Natural killer cell (primary cell): ENCODE measurements at places on chromosomes 12 and 14. TPM values are rescaled to one million over a fixed set of nuclear protein-coding genes. Genes with fewer than 3 reads are reported as not detected.

TMEM117 gene
- total RNA-seq = 7.9 TPM

KLRK1 gene
- total RNA-seq = 515 TPM

MMP19 gene
- 0.45 TPM for total RNA-seq

CLEC1B gene
- total RNA-seq = 1.0 TPM

PMCH gene
- total RNA-seq = not detected

SMIM41 gene
- total RNA-seq = not detected

BDKRB2 gene
- total RNA-seq = not detected

ANKS1B gene
- not detected for total RNA-seq

PTHLH gene
- not detected for total RNA-seq

TAS2R42 gene
- total RNA-seq = not detected

SRGAP1 gene
- total RNA-seq = 0.10 TPM

AKAP6 gene
- total RNA-seq = 1.3 TPM

CKAP4 gene
- total RNA-seq = 19.4 TPM

FSCB gene
- not detected for total RNA-seq

CHD8 gene
- 167 TPM for total RNA-seq

NR1H4 gene
- not detected for total RNA-seq

CMA1 gene
- total RNA-seq = not detected

GRCh38 chr12:81797100-81797499, 38.0 kb upstream of the PPFIA2 start:
- DNase-seq = peak; percentile 20

DNA sequence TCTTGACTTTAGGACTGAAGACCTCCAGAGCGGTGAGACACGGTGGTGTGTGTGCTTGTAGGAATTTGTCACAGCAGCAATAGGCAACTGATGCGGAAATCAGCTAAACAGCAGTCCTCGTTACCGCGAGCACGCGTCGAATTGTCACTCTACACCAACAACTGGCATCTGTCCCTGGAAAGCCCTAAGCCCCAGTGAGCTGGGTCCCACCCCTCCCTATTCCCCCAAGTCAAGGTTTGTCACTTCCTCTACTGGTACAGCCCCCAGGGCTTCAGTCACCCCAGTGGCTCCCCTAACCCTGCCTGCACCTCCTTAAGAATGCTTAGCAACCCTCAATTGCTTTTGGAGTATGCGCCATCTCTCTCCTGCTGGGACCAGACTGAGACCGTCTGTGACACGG, 173.6 kb downstream of the PIWIL1 start:
- DNase-seq = no peak

DNA sequence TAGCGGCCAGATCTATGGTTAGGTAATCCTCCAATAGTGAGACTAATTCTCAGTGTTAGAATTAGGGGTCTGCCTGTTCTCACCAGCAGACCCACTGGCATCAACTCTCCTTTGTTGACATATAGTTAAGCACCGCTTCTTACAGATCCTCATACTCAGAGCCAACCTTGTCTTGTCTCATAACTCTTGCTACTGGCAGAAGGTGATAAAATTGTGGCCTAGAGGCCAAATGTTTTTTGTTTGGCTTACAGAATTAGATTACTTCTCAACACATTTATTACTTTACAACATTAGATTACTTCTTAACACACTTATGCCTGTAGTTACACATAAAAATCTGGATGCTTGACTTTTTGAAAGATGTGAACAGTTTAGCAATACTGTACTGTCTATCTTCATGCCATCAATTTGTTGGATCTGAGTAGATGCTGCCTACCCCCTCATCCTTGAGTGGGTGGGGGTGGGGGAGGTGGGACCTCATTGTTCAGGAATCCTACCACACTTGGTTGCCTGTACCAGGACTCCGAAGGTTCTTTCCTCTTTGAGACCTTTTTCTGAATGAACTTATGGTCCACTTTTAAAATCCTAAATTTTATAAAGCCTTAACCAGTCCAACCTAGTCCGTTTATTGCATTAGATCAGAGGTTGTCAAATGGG, 7.0 kb downstream of the MTHFD1 start:
- DNase-seq = no peak

DNA sequence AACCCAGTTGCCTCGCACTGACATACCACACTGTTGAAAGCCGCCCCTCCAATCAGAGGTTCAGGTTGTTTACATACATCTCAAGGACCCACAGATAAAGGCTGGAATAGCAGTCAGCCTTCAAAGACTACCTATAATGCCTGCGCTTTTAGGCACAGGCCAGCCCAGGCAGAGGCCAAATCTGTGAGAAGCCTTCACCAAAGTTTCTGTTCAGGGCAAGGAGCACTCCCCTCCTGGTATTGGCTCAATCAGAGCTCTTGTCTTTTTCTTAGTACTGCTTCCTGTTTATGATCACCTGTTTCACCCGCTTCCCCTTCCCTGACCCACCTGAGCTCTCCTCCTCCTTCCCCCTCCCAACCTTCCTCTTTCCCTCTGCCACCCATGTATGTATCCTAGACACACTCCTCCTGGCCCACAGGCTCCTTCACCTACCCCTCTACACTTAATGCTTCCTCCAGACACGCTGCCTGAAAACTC, 34.8 kb downstream of the DUSP16 start:
- DNase-seq = no peak

DNA sequence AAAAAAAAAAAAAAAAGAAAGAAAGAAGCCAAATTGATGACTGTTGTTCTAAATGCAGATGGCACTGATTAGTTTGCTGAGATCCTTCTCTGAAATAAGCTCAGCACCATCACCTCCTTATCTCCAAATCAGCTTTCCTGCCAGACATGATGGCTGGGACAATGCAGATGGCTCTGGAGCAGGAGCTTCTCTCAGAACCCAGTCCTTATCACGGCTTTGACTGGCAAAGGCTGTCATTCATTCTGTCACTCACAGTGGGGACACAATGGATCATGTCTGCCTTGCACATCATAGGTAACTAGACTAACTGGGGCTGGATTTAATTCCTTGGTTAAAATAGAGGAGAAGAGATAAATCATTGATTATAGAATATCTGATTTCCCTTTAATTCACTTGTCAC, 146.3 kb downstream of the PDZRN4 start:
- no peak for DNase-seq

DNA sequence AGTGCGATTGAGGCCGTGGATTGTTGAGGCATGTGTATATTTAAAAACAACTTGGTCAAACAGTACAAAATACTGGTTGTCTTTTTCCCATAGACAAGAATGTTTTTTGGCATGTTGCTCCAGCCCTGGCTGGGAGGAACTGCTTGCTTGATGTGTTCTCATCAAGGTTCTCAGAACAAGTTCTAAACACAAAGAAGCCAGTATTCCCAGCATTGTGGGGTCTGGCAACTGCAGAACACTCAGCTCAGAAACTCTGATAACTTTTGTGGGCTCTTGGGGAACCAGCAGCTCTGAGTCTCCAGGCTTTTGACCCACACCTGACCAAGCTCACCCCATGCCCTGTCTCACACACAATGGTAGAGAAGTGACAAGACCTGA, 27.1 kb upstream of the DICER1 start:
- DNase-seq = no peak

DNA sequence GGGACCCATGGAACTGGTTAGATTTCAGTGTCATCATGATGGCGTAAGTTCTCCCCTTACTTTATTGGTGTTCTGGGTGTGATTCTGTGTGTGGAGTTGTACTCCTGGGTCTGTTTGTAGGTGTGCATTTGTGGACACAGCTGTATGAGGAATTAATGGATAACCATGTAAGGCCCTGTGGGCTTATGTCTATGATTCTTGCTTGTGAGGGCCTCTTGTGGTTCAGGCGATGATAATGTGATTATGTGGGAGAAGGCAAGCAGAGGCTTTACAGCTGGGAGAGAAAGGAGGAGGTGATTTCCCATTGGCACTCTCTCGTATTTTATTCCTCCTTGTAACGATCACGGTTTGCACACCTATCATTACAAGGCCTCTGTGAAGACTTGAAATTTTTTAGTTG, 96.1 kb downstream of the SCN8A start:
- no peak for DNase-seq

- DNase-seq = no peak
Measured at GRCh38 chr12:74725154-74725553, 187.5 kb downstream of the ATXN7L3B start.

DNA sequence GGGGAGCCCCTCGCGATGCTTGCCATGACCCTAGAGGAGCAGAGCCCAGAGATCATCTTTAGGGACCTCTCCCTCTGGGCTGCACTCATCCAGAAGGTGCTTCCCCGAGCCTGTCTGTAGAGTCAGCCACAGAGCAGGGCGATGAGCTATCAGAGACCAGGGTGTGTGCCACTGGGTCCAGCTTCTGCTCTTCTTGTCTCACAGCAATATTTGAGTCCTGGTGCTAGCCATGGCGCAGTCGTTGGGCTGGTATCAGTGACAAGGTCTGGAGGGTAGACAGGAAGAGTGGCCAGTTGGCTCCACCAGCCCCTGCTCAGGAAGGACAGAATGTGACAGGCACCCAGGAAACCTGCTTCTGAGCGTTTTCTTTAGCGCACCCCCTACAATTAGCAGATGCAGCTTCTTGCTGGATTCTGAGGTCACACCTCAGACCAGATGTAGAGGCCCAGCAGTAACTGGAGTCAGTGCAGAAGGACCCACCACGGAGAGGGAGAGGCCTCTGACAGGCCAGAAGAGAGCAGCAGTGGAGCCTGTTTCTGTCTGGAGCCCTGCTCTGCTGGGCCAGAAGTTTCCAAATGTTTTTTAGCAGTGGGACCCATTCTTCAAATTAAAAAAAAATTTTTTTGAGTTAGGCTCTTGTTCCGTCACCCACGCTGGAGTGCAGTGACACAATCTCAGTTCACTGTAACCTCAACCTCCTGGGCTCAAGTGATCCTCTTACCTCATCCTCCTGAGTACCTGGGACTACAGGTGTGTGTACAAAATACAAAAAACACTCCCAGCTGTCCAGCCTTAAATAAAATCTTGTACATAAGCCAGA, 23.7 kb downstream of the ANKRD9 start:
- DNase-seq = no peak

DNA sequence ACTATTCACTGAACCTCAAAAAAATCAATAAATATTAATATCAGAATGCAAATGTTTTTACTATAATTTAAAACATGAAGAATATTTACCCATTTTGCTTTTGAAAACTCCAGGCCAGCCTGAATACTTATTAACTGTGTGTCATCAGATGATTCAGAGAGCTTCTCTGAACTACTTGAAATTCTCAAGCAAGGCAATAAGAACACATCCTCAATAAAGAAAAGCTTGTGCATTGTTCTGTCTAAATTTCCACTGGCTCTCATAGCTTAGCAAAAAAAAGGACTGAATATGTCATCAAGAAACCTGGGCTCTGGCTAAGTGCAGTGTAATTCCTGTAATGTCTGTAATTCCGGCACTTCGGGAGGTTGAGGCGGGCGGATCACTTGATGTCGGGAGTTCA, 194.1 kb downstream of the BTG1 start:
- no peak for DNase-seq

DNA sequence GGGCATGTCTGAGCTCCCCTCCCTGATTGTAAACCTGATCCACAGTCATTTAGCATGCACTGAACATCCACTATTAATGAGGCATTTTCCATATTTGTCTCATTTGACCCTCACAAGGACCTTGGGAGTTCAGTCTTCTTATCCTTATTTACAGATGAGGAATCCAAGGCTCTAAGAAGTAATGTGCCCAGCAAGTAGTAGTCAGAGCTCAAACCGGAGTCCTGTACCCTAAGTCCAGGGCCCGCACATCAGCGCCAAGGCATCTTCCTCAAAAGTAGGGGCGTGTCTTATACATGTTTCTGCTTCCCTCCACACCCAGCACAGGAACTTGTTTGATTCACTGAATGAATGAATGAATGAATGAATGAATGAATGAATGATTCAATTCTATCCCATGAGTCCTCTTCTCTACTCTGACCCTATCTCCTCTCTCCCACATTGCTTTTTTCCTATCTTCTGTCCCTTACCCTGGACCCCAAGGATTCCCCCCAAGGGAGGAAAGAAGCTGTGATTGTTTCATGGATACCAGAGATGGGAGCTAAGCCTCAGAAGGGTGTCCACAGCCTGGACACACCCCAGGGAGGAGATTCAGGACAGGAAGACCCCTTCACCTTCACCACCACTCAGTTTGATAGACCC, 21.8 kb upstream of the KRT8 start:
- no peak for DNase-seq

- no peak for DNase-seq
Measured at GRCh38 chr14:89549381-89550125, 132.5 kb upstream of the FOXN3 start.

DNA sequence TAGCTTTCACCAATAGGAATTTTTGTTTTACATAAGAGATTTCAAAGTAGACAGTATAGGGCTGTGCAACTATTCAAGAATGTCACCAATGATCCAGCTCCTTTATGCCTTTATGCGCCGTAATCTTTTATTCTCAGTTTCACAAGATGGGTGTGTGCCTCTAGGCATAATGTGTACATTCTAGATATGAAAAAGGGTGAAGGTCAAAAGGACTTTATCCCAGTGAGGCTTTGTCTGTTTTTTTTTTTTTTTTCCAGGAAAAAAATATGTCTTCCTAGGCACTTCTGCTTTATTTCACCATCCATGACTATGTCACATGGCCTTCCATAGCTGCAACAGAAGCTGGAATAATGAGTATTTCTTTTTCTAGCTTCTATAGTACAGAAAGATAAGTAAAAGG, 142.3 kb upstream of the IGF1 start:
- no peak for DNase-seq

GRCh38 chr14:100815478-100816285, 10.2 kb upstream of the MEG3 start:
- DNase-seq = no peak

GRCh38 chr14:65369560-65369959, 43.0 kb upstream of the FUT8 start:
- DNase-seq = no peak

DNA sequence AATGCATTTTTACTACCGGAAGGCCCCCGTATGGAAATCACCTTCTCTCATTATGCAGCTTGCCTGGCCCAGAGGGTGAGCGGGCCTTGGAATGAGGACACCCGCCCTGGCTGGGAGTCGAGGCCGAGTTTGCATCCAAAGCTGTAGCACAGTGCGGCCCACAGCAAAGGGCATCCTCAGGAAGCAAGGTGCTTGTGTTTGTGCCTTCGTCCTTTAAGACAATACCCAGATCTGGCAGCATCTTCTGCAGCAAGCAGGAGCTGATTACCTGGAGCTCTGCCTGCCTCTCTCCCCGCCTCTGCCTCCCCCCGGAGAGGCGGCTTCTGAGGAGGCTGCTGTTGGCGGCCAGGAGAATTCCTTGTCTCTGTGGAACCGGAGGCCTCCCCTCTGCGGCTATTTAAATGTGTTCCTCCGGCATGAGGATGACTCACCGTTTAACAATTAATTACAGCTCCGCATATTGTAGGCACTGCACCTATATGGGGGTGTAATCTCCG, 145.3 kb downstream of the CACNA1C start:
- DNase-seq = no peak

- DNase-seq = no peak
Measured at GRCh38 chr14:34684578-34684977, 29.8 kb downstream of the CFL2 start.

- no peak for DNase-seq
Measured at GRCh38 chr14:75429562-75429961, 1.7 kb downstream of the JDP2 start.

GRCh38 chr12:97862072-97862471, 399.5 kb downstream of the RMST start:
- no peak for DNase-seq

GRCh38 chr14:23297611-23298277, 4.9 kb downstream of the PPP1R3E start:
- DNase-seq = no peak

GRCh38 chr12:121798787-121799155, 5.0 kb upstream of the SETD1B start:
- DNase-seq = no peak

GRCh38 chr14:28769276-28769880, 2.8 kb downstream of the FOXG1 start:
- DNase-seq = no peak

- DNase-seq = no peak
Measured at GRCh38 chr12:10668526-10668925, 5.3 kb downstream of the STYK1 start.

- no peak for DNase-seq
Measured at GRCh38 chr14:37466623-37467088, 128.4 kb downstream of the FOXA1 start.
